ENCODE measurements at places on chromosomes 5 and 9. TPM values are rescaled to one million over a fixed set of nuclear protein-coding genes. Genes with fewer than 3 reads are reported as not detected.

Gene IL13
- 0.37 TPM for total RNA-seq

Gene GOLM1
- 1.9 TPM for total RNA-seq

Gene AMACR
- total RNA-seq: 5.9 TPM

Gene SOHLH1
- not detected for total RNA-seq

DNA sequence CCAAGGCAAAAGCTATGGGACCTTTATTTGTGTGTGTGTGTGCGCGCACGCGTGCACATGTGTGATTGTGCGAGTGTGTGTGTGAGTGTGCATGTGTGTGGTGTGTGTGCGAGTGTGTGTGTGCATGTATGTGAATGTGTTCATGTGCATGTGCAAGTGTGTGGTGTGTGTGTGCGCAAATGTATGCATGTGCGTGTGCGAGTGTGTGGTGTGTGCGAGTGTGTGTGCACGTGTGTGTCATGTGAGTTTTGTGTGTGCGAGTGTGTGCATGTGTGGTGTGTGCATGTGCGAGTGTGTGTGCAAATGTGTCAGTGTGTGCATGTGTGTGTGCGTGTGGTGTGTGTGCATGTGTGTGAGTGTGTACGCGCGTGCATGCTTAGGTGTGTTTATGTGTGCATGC is 11.1 kb upstream of the GLT6D1 start:
- peaks cover 2% of the 10 kb centered on the region for H3K36me3 ChIP-seq
- H3K4me1 ChIP-seq: no peaks in the 10 kb centered on the region
- H3K4me3 ChIP-seq: no peak overlapping the region

GRCh38 chr5:110475529-110475928 is 250.9 kb downstream of the TMEM232 start:
- H3K36me3 ChIP-seq: no peaks in the 10 kb centered on the region
- no peak for DNase-seq
- H3K27ac ChIP-seq: no peak overlapping the region
- H3K4me1 ChIP-seq: no peaks in the 10 kb centered on the region

DNA sequence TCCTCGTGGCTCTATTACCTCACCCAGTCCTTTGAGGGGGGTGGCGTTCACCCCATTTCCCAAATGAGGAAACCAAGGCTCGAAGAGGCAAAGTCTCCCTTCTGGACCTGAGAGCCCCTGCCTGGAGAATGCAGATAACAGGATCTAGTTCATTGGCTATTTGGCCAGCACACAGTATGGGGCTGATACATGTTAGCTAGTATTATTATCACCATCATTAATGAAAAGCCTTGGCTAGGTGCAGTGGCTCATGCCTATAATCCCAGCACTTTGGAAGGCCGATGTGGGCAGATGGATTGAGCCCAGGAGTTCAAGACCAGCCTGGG is 4.3 kb downstream of the SH3GLB2 start:
- peaks cover 3% of the 10 kb centered on the region for H3K36me3 ChIP-seq
- no peak overlapping the region for H3K27ac ChIP-seq
- H3K4me1 ChIP-seq: peaks cover 25% of the 10 kb centered on the region
- no peaks in the 10 kb centered on the region for H3K27me3 ChIP-seq

- peaks cover 6% of the 10 kb centered on the region for H3K36me3 ChIP-seq
- no peak overlapping the region for H3K27ac ChIP-seq
- no peak overlapping the region for H3K4me3 ChIP-seq
- H3K27me3 ChIP-seq: peaks cover 58% of the 10 kb centered on the region
- H3K4me1 ChIP-seq: peaks cover 9% of the 10 kb centered on the region
Observed at GRCh38 chr5:2754581-2755075, 3.2 kb upstream of the IRX2 start.

DNA sequence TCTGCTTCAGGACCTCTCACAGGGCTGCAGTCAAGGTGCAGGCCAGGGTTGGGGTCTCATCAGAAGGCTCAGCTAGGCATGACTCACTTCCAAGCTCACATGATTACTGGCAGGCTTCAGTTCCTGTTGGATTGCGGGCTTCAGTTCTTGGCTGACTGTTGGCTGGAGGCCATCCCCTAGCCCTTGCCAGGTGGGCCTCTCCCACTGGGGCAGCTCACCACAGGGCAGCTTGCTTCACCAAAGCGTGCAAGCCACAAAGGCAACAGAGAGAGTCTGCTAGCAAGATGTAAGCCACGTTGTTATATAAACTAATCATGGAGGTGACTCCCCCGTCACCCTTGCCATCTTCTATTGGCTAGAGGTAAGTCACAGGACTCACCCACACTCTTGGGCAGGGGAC is 14.4 kb downstream of the CPLX2 start:
- H3K4me3 ChIP-seq: no peak overlapping the region
- no peaks in the 10 kb centered on the region for H3K36me3 ChIP-seq
- H3K27ac ChIP-seq: no peak overlapping the region
- DNase-seq: no peak

- H3K36me3 ChIP-seq: peaks cover 23% of the 10 kb centered on the region
- DNase-seq: no peak
- H3K4me1 ChIP-seq: peaks cover 2% of the 10 kb centered on the region
- H3K27ac ChIP-seq: no peak overlapping the region
Observed at GRCh38 chr5:96753848-96754247, 53.9 kb downstream of the ERAP1 start.

DNA sequence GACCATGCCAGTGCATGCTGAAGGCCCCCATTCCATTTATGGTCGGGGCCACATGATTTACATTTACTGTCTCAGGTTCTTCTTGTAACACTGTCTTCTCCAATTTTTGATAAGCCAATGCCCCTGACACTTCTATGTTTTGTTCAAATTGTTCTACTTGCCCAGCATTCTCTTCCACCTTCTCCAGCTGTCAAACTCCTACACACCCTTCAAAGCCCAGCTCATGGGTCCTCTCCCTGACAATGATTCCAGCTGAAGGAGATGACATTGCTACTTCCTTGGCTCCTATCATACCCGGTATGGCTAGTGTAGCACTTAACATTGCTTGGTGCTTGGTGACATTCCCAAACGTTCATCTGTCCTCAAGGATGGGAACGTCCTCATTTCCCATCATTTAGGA is 41.1 kb upstream of the KCNMB1 start:
- H3K27ac ChIP-seq: no peak overlapping the region
- no peaks in the 10 kb centered on the region for H3K4me1 ChIP-seq
- H3K36me3 ChIP-seq: no peaks in the 10 kb centered on the region
- no peak overlapping the region for H3K4me3 ChIP-seq
- H3K27me3 ChIP-seq: peaks cover 13% of the 10 kb centered on the region
- no peak for DNase-seq
